Heart left ventricle (tissue), 16 donors: ENCODE measurements at places on chromosomes 11 and 22. TPM values are rescaled to one million over a fixed set of nuclear protein-coding genes. Genes with fewer than 3 reads are reported as not detected.

GRCh38 chr11:42595876-42596275 lies 715.9 kb upstream of the API5 start:
- DNase-seq, result no peak

DNA sequence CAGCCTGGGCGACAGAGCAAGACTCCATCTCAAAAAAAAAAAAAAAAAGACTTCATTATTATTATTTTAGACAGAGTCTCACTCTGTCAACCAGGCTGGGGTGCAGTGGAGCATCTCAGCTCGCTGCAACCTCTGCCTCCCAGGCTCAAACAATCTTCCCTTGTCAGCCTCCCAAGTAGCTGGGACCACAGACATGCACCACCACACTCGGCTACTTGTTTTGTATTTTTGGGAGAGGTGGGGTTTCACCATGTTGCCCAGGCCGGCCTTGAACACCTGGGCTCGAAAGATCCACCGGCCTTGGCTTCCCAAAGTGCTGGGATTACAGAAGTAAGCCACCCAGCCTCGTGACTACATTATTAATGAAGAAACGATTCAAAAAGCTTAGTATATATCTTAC lies 5.3 kb upstream of the TYMP start:
- no peak for DNase-seq

- DNase-seq, result no peak
These were observed 64.9 kb downstream of the NECTIN1 start for GRCh38 chr11:119664063-119664572.

GRCh38 chr11:60251485-60252212 lies 8.7 kb upstream of the MS4A4E start:
- no peak for DNase-seq

DNA sequence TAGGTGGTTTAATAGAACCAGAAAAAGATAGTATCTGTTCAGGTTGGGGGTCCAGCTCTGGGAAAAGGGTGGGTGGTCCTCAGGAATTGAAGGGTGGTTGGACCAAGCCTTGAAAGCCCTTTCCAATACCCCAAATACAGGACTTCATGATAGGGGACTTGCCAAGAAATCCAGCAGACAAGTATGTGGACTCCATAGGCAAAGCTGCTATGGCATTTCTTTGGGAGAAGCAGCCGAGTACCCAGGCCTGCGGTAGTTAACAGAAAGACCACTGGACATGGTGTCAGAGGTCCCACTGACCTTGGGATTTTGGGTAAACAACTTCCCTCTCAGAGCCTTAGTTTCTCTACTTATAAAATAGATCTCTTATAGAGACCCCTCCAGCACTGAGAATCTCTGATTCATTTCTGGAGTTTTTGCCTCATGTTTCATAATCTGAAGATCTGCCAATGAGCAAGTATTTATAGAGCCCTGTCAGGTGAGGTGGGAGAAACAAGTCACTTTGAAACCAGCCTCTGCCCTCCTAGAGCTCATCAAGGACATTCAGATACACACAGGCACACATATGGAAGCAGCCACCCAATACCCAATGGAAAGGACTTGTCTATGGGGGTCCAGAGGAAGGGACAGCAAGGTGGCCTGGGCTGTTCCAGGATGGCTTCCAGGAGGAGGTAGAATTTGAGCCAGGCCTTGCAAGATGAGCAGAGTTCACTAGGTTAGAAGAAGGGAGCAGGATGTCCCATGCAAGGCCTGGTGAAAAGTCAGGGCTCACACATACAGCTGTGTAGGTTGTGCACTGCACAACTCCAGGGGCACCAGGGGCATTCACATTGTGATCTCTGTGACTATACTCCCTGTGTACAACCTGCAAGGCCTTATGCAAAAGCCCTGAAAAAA lies 31.0 kb upstream of the ACCSL start:
- DNase-seq, result no peak

- DNase-seq, result no peak
These were observed 534.2 kb upstream of the ANO5 start for GRCh38 chr11:21658654-21659193.

DNA sequence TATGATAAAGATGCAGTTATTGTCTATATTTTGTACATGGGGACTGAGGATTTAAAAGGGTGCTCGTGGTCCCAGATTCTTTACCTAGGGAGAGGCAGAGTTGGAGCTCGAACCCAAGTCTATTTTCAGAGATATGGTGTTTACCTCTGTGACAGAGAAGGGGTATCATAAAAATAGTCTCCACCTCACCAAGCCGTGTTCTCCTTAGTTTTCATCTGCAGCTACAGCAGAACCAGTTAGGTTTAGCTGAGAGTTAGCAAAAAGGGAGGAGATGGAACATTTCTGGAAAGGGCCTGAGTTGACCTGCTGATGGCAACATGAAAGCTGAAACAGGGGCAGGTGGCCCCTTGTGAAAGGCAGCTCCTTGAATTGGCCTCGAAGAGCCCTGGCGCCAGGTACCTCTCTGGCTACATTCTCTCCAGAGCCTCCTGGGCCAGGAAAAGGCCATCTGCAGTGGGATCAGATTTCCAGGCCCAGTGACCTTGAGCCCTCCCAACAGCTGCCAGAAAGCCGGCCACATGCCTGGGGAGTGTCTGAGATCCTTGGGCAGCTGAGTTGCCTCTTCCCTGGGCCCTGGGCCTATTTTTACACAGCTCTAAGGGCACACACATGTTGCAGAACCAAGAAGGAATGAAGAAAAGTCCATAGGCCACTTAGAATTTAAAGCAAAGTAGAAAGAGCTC lies 136.6 kb downstream of the NAV2 start:
- DNase-seq, result peak; percentile 23

DNA sequence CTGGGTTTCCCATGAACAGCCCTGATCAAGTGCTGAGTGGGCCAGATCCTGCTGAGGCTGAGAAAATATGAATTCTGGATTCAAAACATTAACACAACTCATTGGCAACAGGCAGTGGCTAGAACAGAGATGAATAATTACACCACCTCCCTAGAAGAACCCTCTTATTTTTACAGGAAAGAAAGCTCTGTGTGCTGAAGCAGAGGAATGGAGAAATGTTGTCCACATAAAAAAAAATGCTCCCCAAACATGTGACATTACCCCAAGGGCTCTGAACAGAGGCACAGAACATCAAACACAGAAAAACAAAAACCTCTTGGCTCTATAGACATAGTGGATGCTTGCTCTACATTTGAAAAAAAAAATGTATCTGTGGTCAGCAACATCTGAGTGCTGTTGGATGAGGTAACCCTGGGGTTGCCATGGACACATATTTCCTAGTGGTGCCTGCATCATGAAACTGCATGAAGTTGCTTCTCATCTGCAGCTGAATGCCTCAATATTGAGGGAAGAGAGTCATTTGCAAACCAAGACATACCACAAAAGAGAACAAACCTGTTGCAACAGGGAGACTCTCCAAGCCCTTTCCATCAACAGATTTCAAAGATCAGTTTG lies 98.8 kb downstream of the SNX19 start:
- DNase-seq, result no peak

- DNase-seq, result no peak
These were observed 4.2 kb upstream of the UVRAG start for GRCh38 chr11:75810637-75811390.

DNA sequence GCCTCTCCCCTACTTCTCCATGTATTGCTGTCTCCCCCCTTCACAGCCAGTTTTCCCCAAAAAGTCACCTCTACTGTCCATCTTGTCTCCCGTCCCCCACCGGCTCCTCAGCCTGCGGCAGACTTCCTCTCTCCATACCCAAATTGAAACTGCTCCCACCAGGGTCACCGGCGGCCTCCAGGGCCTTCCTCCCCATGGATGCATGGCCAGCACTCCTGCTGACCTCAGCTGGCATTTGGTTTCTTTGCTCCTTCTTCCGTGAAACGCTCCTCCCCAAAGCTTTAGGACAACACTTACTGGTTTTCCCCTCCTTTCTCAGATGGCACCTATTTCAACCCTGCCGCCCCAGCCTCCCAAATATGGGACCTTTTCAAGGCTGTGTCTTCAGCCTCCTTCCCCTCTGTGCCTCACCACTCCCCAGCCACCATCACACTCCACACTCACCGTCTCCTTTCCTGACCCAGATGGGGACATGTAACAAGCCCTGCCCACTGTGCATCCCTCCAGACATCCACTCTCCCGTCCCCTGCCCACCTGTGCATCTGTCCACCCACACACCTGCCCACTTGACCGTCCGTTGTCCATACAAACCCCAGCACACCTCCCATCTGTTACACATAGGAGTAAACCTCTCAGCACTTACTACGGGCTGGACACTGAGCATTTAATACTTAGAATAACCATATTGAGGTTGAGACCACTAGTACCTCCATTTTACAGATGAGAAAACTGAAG lies 21.5 kb upstream of the ACR start:
- no peak for DNase-seq

GRCh38 chr22:47853750-47854149 lies 1091.3 kb downstream of the TBC1D22A start:
- no peak for DNase-seq

GRCh38 chr11:125005491-125005890 lies 51.5 kb downstream of the CCDC15 start:
- no peak for DNase-seq

- DNase-seq, result no peak
These were observed 54.6 kb downstream of the HIRA start for GRCh38 chr22:19376971-19377370.

DNA sequence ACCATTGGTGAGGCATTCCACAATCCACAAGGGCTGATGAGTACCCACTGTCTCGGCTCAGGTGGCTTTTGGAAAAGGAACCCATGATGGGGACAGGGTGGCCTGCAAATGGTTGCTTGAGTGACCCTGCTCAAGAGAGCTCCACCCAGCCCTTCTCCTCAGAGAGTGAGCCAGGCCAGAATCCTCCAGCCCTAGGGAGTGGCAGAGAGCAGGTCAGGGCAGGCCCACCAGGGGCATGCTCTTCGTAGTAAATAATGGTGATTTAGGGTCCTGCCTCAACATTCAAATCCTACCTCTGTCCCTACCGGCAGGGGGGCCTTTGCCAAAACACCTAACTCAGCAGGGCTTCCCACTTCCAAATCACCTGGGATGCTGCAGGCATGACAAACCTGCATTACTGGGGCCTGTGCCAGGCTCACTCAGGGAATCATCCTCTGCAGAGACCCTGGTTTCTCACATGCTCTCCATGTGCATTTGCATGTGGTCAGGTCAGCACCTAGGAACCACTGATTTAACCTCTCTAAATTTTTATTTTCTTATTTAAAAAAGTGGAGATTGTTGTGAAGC lies 17.3 kb upstream of the TP53I11 start:
- no peak for DNase-seq

DNA sequence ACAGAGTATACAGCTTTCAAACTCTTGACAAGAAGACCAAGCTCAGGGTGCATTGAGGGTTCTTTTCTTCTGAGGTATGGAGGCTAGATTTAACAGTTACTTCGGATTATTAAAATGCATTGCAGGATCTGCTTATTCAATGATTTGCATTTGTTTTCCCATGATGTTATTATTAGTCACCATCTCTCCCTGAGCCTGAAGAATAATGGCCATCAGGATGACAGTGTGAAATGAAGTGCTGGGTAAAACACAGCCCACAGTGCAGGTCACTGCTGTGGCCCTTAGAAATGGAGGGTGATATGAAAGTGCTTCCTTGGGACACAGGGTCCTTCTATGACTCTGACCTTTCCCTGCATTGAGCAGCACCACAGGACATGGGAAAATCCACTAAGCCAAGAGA lies 40.0 kb downstream of the TECTA start:
- no peak for DNase-seq

GRCh38 chr11:128772814-128773213 lies 78.9 kb downstream of the FLI1 start:
- peak; percentile 78 for DNase-seq

GRCh38 chr11:72899238-72899637 lies 85.0 kb downstream of the ATG16L2 start:
- no peak for DNase-seq

DNA sequence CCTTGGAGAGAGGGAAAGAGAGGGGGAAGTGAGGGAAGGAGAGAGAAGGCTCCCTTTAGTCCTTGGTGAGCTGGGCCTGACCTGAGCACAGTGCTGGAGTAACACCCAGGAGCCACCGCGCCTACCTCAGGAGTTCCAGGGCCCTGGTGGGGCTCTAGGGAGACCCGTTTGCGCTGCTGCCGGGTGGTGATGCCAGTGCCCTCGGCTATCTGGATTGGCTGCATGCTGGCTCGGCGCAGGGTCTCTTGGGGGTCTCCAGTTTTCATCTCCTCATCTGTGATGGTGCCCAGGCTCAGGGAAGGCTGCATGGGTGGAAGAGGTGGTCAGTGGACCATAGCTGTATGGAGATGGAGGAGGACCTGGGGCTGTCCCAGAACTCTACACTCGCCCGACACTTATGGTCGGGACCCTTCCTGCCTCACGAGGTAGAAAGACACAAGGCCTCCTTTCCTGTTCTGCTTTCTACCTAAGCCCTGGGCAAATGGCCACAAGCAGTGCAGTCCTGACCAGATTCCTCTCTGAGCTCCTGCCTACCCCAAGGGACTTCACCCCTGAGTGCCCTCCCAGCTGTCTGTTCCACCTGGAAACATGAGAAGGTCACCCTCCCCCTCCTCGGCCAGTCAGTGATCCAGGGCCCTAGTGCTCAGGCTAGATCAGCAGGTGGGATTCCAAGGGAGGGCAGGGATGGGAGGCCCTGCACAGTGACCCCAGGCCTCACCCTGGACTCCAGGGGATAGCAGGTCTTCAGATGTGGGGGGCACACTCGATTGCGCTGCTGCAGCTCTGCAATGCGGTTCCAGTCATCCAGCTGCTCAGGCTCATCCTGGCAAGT lies 6.0 kb downstream of the IL18BP start:
- no peak for DNase-seq

DNA sequence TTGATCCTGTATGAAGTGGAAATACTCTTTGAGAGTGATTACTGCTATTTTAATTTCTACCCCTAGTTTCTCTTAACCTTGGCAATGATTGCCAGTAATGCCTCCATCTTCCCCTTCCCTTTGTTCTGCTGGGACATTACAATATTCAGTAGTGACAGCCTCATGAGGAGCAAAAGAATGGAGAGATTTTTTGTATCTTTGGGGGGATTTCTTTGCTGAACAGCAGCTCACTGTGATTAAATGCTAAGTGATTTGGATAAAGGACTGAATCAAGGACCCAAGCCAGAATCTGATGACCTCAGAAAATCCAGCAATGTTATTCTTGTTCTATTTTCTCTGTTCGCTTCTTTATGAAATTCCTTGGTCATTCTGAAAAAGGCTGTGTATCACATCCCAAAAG lies 7.0 kb upstream of the SLC1A2 start:
- no peak for DNase-seq

- DNase-seq, result no peak
These were observed 1.1 kb downstream of the SRSF8 start for GRCh38 chr11:95067841-95068219.

GRCh38 chr11:111982019-111982464 lies 43.2 kb upstream of the DLAT start:
- peak; percentile 57 for DNase-seq

GRCh38 chr11:124115782-124116616 lies 749 bp downstream of the VWA5A start:
- peak; percentile 28 for DNase-seq

- DNase-seq, result no peak
These were observed 73.0 kb downstream of the RAB30 start for GRCh38 chr11:82998697-82999096.

- peak; percentile 68 for DNase-seq
These were observed 17.5 kb upstream of the ACCSL start for GRCh38 chr11:44029977-44030911.

The PUS3 gene
- total RNA-seq, result 6.5 TPM

The OR52I2 gene
- total RNA-seq, result not detected

The SELENOH gene
- total RNA-seq, result 88.4 TPM

The CRYBA4 gene
- not detected for total RNA-seq

The CDON gene
- total RNA-seq, result 5.0 TPM

The SYT7 gene
- 22.7 TPM for total RNA-seq

The CYP2D6 gene
- total RNA-seq, result not detected

The MS4A12 gene
- total RNA-seq, result not detected

The GNG3 gene
- 0.29 TPM for total RNA-seq
